ENCODE measurements at places on chromosomes 13 and 19. TPM values are rescaled to one million over a fixed set of nuclear protein-coding genes. Genes with fewer than 3 reads are reported as not detected.

DNA sequence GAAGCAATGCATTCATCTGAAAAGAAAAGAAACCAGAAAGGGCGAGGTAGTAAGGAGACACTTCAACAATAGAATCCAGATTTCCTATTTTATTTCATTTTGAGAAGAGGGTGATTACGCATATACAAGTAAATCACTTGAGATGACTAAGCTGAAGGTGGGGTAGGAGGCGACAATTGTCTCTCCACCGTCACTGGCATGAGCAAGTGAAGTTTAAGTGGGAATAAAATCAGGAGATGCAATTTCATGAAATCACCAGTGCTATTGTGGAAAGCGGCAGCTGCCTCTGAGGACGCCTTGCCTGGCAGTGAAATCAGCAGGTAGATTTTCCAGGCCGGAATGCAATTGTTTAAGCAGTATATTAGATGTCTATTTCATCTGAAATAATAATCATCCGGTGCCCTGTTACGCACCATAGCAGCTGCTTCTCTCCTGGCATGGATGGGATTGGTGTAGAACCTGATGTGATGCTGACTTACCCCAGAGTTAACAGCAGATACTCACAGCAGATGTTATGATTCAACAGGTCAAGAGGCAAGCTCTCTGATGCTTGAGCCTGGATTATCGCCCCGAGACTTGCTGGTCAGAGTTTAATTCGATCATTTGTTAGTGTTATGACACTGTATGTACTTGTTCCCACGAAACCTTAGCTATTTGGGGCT is 64.3 kb downstream of the RASL11A start:
- no peak for DNase-seq

Gene PRODH2
- total RNA-seq: not detected

DNA sequence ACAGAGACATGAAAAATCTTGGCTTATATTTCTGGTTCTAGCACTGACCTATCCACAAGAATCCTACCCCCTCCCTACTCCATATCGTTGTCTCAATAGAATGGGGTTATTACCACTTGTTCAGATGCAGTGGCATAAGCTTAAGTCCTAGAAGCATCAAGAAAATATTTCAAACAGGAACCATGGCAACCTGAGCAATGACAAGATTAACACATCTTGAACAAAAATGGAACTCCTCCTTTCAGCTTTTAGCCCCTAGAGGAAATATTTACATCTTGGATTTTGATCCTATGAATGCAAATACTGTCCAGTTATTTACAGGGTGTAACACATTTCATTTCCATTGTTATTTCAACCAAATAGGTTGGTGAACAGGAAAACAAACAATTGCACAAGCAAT is 46.1 kb upstream of the TSC22D1 start:
- DNase-seq: no peak

DNA sequence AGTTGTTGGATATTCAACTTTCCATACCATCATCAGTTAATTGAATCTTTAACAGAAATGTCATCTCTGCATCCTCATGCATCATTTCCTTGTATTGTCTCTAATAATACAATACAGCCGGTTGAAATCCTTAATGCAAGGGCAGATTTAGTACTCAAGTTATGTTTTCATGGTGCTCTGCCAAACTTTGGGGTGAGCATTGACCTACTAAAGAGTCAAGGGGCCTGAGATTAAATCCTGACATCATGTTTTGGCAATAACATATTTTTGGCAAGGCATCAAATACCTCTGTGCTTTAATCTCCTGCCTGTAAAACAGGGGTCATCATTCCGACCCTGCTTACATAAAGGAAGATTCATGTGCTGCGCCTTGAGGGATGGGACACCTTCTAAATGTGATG is 42.7 kb upstream of the ABCC4 start:
- no peak for DNase-seq

DNA sequence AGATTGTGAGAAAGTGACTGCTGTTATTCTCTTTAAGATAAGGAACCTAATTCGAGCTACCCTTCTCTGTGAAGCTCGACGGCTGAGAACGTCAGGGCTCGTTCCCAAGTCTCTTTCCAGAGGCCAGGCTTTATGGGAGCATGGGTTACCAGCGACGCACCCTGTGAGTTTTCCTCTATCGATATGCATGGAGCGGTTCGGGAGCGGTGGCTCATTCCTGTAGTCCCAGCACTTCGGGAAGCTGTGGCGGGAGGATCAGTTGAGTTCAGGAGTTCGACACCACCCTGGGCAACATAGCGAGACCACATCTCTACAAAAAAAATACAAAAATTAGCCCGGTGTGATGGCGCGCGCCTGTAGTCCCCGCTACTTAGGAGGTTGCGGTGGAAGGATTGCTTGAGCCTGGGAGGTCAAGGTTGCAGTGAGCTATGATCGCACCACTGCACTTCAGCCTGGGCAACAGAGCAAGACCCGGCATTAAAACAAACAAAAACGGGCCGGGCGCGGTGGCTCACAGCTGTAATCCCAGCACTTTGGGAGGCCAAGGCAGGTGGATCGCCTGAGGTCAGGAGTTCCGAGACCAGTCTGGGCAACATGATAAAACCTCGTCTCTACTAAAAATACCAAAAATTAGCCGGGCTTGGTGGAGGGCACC is 681 bp upstream of the ZNF606 start:
- DNase-seq: no peak

DNA sequence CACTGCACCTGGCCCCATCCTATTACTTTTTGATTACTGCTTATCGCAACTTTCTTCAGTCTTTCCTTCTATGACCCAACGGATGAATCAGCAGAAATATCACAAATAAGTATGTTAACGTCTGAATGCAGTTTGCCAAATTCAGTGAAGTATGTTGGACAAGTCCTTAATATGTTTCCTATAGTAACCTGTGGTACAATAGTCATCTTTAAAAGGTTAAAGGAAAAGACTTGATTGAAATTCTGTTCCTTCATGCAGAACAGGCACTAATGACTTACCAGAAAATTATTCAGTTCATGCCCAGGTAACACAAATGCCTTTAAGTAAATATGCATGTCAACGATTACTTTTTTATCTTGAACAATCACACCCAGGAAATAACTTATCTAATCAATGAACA is 242.6 kb downstream of the KCTD12 start:
- no peak for DNase-seq

DNA sequence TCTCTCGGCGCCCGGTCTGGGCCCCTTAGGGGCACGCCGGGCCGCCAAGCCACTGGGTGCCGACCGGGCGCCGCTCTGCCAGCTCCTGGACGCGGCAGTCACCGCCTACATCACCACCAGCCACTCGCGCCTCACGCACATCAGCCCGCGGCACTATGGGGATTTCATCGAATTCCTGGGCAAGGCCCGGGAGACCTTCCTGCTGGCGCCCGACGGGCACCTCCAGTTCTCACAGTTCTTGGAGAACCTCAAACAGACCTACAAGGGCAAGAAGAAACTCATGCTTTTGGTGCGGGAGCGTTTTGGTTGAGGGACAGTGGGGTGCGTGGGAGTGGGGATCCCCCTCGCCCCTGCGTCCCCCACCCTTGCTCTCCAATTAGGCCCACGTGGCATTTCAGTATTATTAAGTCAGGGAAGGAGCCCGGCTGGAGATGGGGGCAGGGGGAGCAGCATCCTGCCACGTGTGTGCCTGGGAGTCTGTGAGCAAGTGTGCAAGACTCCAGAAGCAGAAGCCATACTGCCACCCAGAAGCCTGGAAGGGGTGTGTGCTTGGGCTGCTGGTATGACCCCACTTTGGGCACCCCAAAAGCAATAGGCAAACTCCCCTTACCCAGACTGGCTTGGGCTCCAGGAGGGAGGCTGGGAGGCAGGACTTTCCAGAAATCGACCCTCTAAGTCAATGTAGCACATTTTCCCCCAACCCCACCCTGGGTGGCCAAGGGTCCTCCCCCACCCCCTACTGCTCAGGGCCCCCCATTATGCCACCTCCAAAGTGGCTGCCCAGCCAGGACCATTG is 35.7 kb downstream of the ZSWIM4 start:
- DNase-seq: no peak

- no peak for DNase-seq
Measured at GRCh38 chr19:2732883-2733282, 6.9 kb downstream of the SLC39A3 start.

Gene RYR1
- total RNA-seq: 0.03 TPM

DNA sequence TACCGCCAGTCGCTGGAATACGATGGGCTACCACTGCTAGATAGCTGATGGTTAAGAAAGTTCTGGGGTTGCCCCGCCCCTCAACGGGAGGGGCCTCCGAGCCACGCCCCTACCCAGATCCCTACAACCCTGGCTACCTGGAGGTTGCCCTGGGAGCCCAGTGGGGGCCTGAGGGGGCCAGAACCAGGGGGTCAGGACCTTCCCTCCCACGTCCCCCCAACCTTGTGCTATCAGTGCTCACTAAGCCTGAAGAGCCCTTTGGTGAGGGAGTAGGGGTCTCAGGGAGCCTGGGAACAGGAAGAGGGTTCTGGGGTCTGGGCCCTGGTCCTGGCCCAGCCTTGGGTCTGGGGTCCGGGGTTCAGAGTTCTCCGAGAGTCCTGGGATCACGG is 8.9 kb downstream of the OCEL1 start:
- peak; percentile 65 for DNase-seq

Gene DPF1
- 2.5 TPM for total RNA-seq

DNA sequence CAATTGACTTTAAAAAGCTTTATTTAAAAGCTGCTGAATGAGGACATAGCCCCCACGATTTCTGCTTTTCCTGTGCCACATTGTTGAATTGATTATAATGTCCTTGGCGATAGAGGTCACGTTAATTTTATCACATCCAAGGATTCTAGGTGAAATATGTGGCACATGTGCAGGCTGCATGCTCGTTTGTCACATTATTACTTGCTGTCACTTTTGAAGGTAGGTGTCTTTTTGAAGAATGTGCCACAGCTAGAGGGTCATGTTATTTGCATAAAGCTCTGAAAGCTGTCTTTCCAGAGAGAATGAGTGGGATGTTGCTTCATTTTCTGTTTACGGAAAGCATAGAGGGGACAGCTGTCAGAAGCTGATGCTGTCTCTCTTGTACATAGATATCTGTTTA is 927.6 kb upstream of the ATXN8OS start:
- DNase-seq: no peak

GRCh38 chr19:40356681-40357595 is 8.4 kb downstream of the PLD3 start:
- DNase-seq: no peak

DNA sequence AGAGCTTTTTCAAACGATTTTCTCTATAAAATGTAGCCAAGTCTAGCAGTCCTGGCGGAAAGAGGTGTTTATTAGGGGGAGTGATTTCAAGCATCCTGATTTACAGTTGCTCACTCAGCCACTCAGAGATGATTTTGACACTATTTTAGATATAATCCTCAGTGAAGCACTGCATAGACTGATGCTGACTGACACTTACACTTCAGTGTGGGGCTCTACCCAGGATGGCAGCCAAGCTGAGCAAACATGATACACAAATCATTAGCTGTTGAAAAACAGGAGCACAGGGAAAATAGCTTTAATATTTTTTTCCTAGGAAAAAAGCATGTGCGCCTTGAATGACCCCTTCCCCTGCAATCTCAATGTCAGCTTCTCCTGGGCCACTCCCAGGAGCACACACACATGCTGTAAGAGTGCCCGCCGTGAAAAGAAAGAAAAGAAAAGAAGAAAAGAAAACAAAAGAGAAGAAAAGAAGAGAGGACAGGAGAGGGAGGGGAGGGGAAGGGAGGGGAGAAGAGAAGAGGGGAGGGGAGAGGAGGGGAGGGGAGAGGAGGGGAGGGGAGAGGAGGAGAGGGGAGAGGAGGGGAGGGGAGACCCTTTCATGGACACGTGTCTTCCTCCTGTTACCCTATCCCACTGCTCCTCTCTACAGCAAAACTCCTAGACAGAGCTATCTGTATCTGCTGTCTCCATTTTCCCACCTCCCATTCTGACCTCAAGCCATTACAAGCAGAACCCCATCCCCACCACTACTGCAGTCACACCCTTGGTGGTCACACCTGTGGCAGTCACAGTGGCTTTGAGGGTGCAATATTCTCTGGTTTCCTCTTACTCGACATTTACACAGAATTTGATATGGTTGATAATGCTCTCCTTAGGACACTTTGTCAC is 36.4 kb downstream of the RCBTB2 start:
- no peak for DNase-seq

- DNase-seq: no peak
Measured at GRCh38 chr13:52652980-52653303, 306 bp downstream of the SUGT1 start.

Gene MBD3L2
- total RNA-seq: not detected

Gene PSG3
- total RNA-seq: not detected

GRCh38 chr19:33064458-33064791 is 263 bp downstream of the RHPN2 start:
- no peak for DNase-seq

Gene HIF3A
- total RNA-seq: not detected

DNA sequence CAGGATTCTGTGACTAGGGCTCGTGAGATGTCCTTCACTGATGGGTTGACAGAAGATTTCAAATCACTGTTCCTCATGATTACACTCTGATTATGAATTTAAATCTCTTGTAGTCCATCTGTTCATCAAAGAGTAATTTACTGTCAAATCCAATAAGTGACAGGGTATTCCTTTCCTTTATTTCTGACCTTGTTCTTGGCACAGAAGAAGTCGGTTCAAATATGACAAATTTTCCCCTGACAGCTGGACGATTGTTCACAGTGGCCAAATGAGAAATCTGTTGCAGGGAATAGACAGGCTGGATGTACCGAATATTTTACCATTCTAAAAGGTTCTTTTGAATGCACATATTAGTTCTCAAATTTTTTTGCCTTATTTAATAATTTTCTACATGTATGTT is 767.3 kb upstream of the GPC6 start:
- DNase-seq: no peak

DNA sequence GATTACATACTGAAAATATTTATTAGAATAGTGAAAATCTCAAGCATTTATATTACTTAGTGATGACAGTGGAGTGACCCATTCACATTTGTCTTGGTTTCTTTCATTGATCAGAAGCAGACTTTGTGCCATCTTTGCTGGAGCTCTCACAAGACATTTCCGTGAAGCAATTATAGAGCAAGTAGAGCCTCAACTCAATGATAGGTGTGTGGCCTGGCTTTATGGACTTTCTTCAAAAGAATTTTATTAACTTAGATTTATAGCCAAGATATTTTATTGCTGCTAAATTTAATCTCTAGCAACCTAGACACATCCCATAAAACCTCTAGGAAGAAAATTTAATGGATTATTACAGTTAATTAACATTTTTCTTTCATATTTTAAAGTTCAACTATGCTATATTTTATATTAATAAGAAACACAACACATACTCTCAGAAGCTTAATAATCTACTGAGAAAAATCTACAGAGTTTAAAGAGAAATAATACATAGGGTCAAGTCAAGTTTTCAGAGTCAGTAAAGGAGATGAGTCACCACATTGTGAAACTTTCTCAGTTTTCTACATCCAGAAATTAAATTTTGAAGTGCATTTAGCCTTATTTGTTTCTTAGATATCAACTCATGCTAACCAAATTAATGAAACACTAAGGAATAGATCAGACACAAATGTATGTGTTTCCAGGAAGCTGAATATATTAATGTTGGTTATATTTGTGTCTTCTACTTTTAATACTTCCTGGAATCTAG is 160.5 kb downstream of the LACC1 start:
- no peak for DNase-seq

GRCh38 chr19:3671680-3672574 is 28.3 kb downstream of the PIP5K1C start:
- no peak for DNase-seq
